AG09309 (cell line): ENCODE measurements at places on chromosomes 12 and 14.

DNA sequence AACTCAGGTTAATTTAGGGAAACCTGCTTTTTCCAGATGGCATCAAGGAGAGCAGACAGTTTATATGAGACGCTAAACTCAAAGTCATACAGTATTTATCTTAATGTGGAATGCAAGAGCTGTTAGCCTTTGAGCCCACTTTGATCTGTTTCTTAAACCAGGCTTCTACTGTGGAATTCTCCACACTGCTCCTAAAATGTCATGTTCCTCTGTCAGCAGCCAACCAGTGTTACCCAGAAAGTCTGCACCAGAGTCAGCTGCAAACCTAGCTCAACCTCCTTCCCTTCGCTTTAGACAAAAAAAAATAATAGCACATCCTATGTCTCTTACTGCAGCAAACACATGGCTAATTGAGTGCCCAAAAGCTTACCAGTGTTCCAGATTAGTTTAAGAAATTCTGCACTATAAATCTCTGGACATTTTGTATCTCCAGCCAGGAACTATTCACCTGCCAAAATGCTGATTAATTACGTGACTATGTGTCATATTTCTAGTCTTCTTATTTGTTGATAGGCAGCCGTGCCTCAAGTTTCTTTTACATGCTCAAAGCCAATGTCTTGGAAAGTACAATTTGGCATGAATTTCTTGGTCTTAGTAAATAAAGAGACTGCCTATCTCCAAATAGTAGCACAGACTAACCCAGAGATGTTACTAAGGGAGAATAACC lies 21.8 kb downstream of the ARMH4 start:
- no peak for DNase-seq

DNA sequence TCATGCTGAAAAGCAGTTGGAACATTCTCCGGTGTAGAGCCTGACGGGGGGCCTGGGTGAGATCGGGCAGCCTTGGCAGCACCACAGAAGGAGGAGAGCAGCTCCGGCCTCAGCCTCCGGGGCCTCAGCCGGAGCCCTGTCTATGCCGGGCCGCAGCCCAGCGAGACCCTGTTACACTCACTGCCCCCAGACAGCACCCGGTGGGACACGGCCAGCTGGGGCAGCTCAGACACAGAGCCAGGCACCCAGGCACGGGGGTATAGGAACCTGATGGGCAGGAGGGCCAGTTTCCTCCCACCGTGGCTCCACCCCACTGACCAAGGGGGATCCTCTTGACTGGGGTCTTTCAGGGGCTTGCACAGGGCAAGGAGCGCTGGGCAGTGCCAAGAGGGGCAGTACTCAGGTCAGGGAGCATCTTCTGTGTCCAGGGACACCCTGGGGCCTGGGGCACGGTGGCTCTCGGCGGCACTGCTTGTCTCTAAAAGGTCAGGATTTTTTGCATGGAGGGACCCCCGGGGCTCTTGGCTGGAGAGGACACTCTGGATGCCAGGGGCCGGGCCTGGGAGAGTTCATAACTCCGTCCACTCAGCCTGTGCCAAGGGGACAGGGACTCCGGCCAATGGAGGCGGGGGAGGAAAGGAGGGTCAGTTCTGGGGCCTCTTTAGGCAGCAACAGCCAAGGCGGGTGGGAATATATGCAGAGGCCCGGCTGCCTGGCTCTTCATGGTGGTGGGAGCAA lies 9.4 kb downstream of the INF2 start:
- no peak for DNase-seq

DNA sequence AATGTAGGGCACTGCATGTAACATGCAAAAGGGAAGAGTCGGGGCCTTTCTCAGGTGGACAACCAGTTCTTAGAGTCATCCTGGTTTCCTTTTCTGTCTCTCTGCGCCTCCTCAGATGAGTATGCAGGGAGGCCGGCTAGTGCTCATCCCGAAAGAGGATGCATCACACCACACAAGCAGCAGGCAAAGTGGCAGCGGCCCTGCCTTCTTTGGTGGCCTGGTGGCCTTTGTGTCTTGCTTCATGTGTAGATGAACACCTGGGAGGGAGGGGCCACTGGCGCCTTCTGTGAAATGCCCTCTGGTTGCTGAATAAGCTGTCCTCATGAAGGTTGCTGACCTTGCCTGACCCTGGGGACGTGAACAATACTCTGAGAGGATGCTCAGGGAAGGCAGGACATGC lies 18.0 kb downstream of the SLC24A4 start:
- no peak for DNase-seq

DNA sequence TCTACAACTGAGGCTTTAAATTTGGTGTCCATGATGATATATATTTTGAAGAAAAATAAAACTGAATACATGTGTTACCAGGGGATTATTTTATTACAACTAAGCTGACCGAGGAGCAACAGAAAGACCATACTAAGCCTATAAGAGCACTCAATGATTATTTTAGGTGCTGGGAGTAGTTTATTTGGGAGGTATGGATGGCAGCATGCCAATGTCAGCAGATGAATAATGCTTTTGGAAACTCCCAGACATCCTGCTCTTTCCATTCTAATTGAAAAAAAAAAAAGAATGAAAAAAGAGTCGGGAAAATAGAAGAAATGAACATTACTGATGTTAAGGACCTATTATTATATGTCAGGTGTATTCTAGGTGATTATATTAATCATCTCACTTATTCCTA lies 441.2 kb downstream of the BTG1 start:
- no peak for DNase-seq

- no peak for DNase-seq
Measured at GRCh38 chr12:47184229-47184628, 104.5 kb upstream of the AMIGO2 start.

DNA sequence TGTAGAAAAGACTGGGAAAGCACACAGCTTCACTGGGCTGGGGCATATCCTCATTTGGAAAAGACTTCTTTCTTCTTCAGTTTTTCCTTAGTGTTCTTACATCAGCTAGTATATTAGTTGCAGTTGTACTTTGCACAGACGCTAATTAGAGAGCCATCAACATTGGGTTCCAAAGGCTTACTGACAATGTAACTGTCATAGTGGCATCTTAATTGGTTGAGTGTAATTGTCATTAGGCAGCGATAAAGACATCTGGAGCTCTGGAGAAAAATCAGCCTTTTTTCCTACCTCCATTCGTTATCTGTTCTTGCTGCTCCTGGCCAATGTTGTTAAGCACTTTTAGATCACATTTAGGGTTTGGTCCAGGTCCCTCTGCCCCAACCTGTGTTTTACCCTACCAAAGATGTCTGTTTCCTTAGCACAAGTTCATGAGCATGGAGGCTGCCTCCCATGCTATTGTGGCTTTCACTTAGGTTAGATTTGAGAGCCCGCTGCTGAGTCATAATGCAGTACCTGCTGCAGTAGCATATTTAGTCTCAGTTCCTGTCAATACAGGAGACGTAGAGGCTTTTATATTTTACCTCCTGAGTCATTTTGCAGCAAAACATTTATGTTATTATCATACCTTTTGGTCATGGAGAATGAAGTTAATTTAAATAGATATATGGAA lies 49.2 kb downstream of the FBXW8 start:
- no peak for DNase-seq

- no peak for DNase-seq
Measured at GRCh38 chr12:123389560-123390351, 5.8 kb downstream of the KMT5A start.

DNA sequence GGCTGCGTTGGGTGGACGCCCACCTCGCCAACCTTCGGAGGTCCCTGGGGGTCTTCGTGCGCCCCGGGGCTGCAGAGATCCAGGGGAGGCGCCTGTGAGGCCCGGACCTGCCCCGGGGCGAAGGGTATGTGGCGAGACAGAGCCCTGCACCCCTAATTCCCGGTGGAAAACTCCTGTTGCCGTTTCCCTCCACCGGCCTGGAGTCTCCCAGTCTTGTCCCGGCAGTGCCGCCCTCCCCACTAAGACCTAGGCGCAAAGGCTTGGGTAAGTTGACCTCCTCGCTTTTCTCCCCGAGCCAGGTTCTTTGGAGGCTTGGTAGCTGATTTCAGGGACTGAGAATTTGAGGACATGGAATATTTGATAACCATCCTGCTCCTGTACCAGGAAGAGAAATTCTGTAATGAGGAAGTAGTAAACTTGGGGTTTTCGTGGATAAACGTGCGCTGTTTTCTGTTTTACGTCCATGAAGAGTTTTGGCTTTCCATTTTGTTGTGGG lies 530 bp downstream of the APAF1 start:
- no peak for DNase-seq

DNA sequence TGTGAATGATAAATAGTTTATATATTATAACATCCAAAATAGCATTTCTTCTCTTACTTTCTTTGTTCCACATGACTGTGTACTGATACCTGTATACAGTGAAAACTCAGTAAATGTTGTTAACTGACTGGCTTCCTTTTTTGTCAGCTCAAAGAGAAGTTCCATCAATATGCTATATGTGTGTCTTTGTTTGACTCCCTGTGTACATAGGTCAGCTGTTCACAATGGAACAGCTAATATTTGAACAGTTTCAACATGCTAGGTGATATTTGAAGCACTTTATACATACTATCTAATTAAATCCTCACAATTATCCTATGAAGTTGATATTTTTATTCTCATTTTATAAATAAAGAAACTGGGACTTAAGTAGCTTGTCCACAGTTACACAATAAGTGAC lies 15.3 kb upstream of the KICS2 start:
- no peak for DNase-seq

DNA sequence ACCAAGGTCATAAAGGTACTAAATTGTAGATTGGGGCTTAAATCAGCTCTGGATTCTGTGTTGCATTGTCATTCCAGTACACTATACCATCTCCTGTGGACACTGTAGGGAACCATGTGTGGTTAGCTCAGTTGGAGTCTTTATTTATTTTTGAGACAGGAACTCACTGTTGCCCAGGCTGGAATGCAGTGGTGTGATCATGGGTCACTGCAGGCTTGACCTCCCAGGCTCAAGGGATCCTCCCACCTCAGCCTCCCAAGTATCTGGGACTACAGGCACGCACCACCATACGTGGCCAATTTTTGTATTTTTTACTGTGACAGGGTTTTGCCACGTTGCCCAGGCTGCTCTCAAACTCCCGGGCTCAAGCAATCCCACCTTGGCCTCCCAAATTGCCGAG lies 6.7 kb downstream of the PAPOLA start:
- no peak for DNase-seq

GRCh38 chr12:8644345-8645248 lies 18.0 kb downstream of the MFAP5 start:
- DNase-seq, result no peak

GRCh38 chr12:116677202-116677661 lies 60.6 kb downstream of the SPRING1 start:
- DNase-seq, result no peak

DNA sequence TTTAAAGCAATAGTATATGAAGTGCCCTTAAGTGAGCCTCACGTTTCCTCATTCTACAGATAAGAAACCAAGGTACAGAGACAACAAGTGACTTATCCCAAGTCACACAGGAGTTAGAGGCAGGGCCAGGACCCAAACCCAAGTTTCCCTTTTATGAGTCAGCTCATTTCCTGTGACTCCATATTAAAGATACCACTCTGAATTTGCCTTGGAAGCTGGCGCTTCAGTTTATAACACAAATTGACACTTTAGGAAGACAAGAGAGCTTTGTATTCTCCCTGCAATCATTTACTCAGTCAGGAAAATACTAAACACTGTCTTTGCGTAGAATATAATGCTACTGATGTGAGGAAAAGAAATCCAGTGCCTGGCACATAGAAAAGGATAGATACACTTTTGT lies 43.2 kb downstream of the MYBPC1 start:
- DNase-seq, result no peak

GRCh38 chr12:56758728-56759262 lies 4.3 kb upstream of the HSD17B6 start:
- DNase-seq, result no peak

DNA sequence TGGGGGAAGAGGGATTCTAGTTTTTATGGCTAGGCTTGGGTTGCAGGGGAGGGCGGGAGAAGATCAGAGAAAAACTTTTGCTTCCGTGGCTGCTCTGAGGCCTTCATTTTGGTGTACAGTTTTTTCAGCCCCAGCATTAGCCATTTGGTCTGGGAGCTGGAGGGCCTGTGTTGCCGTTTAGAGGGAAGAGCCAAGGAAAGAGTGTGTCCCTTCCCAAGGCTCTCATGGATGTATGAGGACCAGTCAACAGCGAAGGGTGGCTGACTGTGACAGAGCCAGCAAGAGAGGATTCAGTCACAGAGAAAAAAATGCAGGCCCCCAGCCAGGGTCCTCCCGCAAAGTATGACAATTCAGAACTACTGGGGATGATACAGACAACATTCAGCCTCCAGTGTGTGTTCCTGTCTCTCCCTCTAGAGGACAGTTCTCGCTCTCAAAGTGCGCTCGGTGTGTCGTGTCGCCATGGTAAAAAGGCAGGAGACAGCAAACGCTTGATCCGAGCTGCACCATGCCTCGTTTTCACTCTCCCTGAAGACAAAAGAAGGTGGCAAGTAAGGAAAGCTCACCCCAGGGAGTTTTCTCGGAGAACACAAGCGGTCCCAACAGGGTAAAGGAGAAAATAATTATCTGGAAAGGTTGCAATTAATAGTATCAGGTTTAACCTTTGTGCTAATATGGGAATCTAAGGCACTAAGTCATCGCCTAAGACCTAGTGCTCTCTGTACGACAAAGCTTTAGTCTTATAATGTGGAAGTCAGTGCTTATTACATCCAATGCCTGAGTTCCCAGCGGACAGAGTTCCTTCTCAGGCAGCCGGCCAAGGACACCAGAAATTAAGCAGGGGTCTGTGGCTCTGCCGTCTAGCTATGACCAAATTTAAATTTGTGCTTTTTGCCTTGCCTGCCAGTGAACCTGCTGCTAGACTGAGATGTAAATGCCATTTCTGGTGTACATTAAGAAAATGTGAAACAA lies 157.3 kb upstream of the PLXNC1 start:
- peak; percentile 11 for DNase-seq

DNA sequence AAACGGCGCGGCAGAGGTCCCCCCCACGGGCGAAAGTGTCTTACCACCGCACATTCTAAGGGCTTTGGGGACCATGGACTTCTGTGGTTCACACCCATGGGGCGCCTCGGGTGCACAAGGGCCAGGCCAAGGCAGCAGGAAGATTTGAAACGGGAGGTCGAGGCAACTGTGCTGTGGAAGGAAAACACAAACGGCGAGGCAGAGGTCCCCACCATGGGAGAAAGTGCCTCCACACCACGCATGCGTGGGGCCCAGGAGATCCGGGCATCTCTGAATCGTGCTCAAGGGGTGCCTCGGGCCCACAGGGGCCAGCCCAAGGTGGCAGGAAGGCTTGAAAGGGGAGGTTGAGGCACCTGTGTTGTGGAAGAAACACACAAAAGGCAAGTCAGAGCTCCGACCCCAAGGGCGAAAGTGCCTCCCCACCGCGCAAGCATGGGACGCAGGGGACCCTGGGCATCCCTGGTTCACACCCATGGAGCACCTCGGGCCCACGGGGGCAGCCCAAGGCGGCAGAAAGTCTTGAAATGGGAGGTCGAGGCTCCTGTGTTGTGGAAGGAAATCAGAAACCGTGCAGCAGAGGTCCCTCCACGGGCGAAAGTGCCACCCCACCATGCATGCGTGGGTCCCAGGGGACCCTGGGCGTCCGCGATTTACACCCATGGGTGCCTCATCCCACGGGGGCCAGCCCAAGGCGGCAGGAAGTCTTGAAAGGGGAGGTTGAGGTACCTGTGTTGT lies 371.0 kb downstream of the ALG10 start:
- no peak for DNase-seq
